Germinal center (tissue), 1 donor: ENCODE measurements at places on chromosomes 2 and 18.

DNA sequence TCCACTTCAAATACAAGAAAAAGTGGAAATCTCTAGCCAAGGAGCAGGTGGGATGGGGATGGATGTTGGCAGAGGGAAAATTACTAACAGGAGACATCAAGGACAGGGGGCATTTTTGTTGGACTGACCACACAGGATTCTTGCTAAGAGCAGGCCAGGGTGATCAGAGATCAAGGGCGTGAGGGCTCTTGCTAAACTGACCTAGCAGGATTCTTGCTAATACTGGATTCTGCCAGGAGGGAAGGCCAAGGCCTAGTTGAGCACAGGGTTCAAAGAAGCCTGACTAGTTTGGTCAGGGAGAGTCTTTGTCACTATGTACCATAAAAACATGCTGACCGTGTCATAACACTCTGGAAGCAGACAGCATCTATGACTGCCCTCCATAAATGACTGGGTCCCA is 442.7 kb downstream of the PID1 start:
- no peak for DNase-seq

DNA sequence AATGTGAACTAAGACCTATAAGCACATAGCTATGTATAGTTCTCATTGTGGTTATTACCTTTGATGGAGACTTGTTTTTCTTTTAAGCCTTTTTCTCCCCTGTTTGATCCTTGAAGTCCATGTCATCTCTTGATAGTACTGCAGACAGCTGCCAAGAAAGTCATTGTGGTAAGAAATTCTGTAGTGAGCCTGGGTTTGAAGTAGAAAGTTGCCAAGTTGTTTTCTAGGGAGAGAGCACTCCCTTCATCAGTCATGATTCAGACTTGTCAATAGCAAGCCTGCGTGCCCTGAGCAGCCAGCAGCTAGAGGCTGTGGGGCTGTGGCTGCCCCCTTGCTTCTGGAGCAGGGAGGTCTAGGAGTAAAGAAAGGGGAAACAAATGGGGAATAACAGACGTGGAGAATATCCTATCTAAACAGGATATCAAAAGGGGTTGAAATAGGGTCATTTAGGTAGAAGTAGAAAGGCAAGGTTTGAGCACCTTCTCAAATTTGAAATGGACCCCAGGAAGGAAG is 8.4 kb downstream of the SP5 start:
- no peak for DNase-seq

- DNase-seq = no peak
These were observed 53.3 kb upstream of the NFU1 start for GRCh38 chr2:69490486-69490885.

DNA sequence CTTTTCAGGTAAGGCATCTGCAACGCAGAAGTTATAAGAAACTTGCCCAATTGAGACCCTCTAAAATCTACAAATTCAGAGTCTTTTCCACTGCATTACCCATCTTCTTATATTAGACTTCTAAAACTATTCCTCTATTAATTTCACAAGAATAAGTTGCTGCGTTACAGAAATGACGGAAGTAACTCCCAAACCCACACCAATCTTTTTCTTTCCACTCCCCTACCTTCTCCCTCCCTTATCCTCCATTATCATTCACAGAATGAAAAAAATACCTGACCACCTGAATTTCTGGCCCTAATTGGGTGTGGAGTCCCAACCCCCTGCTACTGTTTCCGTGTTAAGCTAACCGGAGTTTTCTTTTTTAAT is 689 bp downstream of the RPRD1A start:
- peak; percentile 24 for DNase-seq

- no peak for DNase-seq
These were observed 542.1 kb downstream of the DSC3 start for GRCh38 chr18:30500240-30500945.

GRCh38 chr18:57576316-57576715 is 10.2 kb downstream of the FECH start:
- no peak for DNase-seq

GRCh38 chr18:45821711-45822110 is 3.8 kb upstream of the SIGLEC15 start:
- no peak for DNase-seq

- no peak for DNase-seq
These were observed 403.1 kb upstream of the TRIB2 start for GRCh38 chr2:12313445-12314126.

- no peak for DNase-seq
These were observed 10.8 kb downstream of the RFX8 start for GRCh38 chr2:101463911-101464641.

DNA sequence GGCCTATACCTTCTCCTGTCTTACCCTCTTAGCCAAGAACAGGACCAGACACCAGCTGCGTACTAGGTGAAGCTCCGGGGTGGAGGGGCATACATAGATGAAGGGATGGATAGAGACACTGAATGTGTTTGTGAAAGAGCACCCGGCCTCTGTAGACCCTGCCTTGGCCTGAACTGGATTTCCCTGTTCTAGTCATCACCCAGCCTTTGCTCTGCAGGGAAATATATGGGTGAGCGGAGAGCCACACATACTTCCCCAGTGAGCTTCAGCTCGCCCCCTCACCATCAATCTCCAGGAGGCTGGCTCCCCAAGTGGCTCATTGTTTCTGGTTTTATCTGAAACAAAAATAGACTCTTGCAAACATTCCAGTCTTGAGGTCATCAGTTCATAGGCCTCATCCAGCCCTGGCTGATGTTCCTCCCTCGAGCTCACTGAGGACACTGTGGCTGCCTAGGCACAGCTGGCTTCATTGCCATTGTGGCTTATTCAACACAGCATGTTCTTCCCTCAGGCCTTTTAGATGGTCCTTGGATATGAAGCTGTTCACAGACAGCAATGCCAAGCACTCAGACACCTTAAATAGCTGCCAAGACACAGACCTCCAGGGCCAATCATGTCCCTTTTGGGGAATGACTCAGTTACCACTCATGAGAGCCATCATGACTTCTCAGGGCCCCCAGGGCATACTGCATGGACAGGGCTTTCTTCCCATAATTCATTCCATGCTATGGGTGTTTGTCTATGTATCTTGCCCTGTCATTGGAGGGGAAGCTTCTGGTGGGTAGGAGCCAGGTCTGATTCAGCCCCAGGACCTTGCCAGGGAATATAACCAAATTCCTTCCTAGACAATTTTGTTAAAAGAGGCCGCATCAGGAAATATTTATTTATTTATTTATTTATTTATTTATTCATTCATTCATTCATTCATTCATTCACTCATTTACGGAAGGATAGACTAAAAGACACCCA is 82.4 kb downstream of the TTC32 start:
- no peak for DNase-seq

- no peak for DNase-seq
These were observed 317.6 kb upstream of the NCKAP5 start for GRCh38 chr2:133885847-133886246.

DNA sequence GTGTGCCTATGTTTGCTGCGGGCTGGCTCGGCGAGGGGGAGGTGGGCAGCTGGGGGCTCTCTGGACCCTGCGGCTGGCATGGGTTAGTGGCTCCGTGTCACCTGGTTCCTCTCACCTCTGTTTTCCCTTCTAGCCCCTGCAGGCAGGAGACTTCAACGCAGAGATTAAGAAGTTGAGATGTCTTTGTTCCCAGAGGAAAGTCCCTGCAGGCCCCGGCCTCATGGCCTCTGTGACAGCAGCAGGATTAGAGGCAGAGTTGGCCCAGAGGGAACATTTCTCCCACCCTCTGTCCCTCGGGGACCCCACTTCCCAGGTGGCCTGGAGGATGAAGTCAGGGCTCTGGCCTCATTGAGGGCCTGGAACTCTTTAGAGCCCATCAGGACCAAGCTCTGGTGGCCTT is 56.5 kb downstream of the HPCAL1 start:
- no peak for DNase-seq

DNA sequence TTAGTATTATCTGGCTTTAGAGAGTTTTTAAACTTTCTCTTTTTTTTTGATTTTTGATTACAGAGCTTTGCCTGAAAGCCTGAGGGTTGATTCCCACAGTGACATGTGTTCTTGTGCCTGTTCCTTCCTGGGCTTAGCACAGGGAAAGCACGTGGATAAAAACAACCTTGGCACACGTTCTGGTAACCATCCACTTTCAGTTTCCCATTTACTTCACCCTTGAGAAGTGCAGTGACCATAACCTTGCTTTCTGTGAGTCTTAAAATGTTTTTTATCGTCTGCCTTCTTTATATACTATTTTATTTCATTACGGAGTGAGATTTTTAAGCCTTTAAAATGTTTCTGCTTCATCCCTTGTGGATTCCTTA is 11.5 kb downstream of the CD226 start:
- DNase-seq = no peak

- DNase-seq = no peak
These were observed 1596.5 kb upstream of the NXPH2 start for GRCh38 chr2:140376686-140377085.

DNA sequence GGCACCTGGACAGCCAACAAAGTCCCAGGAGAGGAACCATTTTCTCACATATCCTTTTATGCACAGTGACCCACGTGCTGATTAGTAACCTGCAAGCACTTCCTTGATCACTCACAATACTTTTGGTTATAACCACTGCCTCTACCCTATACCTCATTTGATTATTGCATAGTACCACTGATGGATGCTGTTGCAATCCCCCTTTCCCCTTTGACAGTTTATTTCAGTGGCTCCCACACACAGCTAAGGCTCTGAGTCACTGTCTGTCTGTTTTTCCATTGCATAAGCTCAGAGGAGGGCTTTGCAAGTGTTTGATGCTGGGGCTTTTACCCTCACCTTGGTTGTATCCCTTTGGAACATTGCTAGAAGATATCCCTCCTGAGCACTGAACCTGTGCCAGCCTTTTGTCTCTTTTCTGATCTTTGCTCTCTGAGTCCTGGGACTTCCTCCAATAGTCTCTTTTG is 101.7 kb upstream of the RBBP8 start:
- no peak for DNase-seq

DNA sequence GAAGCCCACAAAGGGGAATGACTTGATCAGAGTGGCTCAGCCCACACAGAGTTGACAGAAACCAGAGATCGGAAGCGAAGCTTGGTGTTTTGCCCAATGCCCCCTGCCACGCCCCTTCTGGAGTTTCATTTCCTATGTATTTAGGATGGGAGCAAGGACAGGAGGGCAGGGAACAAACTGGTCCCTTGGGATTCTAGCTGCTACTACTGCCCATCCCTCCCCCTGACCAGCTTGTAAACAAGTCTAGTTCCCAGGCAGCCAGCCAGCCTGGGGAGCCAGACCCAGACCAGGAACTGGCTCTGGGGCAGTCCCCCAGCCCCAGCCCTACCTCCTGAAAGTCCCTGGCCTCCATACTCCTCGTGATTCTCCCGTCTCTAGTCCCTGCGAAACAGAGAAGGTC is 8.3 kb downstream of the WNT6 start:
- DNase-seq = no peak
